Activated T-helper 2 cell treated with anti-CD3 and anti-CD28 coated beads, Interferon-gamma antibody, Interleukin-2, Interleukin-4, amounts not matched to agents 10 μg/mL and 5 μg/mL and 100 μg/mL, durations not matched to agents 14 hours and 24 hours and 36 hours (primary cell): ENCODE measurements at places on chromosomes 5 and 9. TPM values are rescaled to one million over a fixed set of nuclear protein-coding genes. Genes with fewer than 3 reads are reported as not detected.

Gene SH2D3C
- total RNA-seq, result 23.6 and 25.1 TPM in 2 replicates

Gene FBP2
- not detected in 2 replicates for total RNA-seq

Gene CBY3
- 0.39 and 0.51 TPM in 2 replicates for total RNA-seq

Gene PDGFRB
- 0.46 and 1.3 TPM in 2 replicates for total RNA-seq

- DNase-seq, result no peak
These were observed 11.9 kb upstream of the GM2A start for GRCh38 chr5:151240924-151241635.
